ENCODE measurements at places on chromosomes 1 and 21. TPM values are rescaled to one million over a fixed set of nuclear protein-coding genes. Genes with fewer than 3 reads are reported as not detected.

Gene DMBX1
- not detected for total RNA-seq

Gene PLA2G2C
- not detected for total RNA-seq

Gene ATP1A2
- total RNA-seq = 633 TPM

Gene GPR61
- not detected for total RNA-seq

Gene ALX3
- not detected for total RNA-seq

DNA sequence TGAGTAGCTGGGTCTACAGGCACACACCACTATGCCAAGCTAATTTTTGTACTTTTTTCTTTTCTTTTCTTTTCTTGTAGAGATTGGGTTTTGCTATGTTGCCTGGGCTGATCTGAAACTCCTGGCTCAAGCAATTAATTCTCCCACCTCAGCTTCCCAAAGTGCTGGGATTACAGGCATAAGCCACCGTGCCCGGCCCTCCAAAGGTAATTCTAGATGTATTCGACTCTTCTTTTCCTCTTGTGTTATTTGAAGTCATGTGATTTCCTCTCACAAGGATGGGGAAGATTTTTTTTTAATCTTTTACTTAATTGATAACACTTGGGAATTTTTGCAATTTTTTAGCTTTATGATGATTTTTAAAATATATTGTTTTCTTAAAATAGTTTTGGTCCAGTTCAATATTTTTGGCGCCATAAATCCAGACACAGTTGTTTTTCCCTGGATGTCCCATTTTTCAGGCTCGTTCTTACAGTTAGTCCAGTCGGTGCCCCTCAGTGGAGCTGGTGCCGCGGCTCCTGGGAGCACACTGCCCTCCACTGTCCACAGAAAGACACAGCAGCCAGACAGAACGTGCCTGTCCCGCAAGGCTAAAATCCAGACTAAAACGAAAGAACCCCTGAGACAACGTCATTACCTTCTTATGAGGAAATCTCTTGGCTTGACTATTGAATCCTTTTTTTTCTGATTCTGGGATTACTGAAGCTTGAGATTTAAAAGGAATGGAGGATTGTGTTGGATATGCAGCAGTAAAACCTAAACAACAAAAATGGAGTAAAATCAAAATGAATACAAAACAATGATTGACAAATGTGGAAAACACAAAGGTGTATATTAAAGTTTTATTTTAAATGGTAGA lies 22.4 kb downstream of the STPG1 start:
- peak; percentile 75 for DNase-seq

DNA sequence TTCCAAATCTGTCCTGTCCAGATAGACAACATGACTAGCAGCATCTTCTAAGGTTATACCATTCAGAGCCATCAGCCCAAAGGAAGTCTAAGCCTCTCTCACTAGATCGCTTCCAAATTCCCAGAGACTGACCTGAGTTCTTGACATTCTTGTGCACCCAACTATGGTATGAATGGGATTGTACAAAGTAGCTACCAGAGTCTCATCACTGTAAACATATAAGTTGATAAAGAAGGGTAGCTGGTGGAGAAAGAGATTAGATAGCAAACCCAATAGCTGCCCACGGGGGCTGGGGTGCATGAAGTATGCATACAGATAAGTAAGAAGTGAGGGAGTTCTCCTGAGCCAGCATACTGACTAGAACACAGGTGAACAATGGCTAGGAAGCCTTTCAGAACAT lies 180.0 kb downstream of the PLPP3 start:
- DNase-seq = no peak

DNA sequence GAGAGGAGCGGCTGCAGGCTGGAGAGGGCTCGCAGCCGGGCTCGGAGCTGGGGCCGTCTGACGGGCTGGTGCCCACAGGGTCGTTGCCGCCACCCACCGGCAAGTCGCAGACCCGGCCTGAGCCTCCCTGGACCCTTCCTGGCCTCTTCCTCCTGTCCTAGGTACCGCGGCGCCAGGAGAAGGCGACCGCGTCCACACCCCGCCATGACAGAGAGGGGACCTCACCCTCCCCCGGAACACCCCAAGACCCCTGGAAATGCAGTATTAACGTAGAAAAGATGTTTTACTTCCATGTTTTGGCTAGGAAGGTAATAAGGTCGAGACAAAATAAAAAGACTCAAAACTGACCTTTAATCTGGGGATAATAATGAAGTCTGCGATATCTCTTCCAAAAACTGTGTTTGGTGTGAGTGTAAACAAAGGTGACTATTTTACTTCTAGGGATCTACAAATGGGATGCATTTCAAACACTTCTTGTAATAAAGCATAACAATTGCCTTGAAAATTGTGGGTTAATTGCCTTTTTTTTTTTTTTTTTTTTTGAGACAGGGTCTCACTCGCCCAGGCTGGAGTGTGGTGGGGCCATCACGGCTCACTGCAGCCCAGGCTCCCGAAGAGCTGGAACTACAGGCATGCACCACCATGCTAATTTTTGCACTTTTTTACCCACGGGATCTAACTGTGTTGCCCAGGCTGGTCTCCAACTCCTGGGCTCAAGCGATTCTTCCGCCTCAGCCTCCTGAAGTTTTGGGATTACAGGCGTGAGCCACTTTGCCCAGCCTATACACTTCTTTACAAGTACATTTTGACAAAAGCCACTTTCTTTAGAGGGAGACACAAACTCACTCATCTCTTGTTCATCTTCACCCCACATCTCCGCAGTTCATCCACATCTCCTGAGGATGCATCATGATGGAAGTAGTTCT lies 838 bp upstream of the RSRP1 start:
- no peak for DNase-seq

GRCh38 chr1:195053478-195053877 lies 1554.8 kb downstream of the KCNT2 start:
- no peak for DNase-seq
